ENCODE measurements at places on chromosomes 5 and 9. TPM values are rescaled to one million over a fixed set of nuclear protein-coding genes. Genes with fewer than 3 reads are reported as not detected.
A peak's percentile ranks its signal among the peaks of the same experiment; 100 is the strongest.

DNA sequence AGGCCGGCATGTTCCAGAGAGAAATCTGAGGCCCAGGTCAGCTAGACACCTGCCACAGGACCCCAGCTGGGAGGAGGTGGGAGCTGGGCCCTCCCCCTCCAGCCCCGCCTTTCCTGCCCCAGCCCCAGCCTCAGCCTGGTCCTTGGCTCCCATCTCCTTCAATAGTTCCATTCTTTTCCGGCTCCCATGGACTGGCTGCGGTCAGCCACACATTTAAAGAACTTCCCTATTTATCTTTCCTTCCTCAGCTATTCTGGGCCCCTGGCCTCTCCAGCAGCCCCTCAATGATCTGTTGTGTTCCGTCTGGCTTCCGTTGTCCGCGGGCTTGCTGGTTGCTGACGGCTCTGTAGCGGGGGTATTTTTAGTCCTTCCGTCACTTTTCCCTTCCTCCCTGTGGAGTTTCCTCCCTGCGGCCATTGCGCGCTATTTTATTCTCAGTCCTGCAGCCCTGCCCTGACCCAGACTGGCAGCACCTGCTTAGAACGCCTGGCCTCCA is 73.8 kb downstream of the AMBP start:
- DNase-seq: peak; percentile 77

DNA sequence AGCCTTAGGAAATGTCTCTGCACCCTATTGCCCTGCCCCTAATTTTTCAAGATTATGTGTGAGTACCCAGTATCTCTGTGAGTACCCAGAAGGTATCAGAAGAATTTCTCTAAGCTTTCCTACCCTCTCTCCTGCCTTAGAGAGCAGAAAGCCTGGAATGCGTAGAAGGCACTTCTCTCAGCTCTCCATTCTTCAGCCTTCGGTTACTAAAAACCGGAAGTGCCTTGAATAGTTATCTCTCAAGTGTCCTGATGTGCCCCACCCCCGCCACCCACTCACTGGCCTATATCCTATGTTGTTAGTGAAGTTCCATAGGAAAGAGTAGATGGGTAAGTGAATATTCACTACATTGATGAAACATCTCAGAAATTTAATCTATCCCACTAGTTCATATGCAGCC is 210.7 kb upstream of the CDH10 start:
- no peak for DNase-seq

DNA sequence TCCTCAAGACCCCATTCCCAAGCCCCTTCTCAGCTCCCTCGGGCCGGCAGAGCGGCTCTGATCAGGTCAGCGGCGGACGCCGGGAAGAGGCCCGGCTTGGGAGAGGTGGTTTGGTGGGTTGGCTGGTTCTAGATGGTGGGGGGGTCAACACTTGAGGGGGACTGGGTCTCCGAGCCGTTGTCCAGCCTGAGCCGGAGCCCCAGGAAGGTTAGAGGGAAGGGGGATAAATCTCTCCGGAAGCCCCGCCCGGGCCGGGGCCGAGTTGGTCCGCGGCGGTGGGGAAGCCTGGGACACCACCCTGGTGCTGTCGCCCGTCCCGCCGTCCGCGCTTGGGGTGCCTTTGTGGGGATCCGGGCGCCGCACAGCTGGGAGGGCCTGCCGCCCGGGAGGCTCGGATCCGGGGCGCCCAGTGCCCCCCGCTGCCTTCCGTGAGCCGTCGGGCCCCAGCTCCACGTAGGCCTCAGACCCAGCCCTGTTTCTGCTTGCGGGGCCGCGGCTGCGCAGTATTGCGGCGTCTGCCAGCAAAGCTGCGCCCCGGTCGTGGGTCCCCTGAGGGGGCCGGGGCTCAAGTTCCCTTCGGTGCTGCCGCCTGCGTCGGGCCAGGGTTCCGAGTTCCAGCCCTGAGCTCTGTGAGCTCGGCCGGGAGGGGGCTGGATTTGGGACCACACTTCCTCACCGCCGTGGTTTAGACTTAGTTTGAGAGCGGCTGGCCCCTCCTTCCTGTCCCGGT is 542 bp upstream of the TRIM52 start:
- peak; percentile 86 for DNase-seq

GRCh38 chr5:119341452-119342349 is 14.1 kb upstream of the TNFAIP8 start:
- no peak for DNase-seq

DNA sequence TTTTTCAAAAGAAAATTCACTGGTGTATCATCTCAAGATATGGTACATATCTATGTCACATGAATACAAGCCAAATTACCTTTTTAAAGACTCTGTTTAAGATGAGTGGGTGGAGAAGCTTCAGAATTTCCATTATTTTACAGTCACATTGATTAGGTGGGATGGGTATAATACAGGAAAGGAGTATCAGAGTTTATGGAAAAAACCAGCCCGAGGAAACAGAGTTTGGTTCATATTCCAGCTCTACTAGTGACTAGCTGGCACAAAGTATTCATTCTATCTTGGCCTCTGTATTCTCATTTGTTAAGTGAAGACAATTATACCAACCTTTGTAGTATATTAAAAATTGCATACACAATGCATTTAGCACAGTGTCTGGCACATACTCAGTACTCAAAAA is 46.5 kb upstream of the CDK5RAP2 start:
- no peak for DNase-seq

GRCh38 chr5:10913841-10914240 is 152.8 kb upstream of the DAP start:
- DNase-seq: no peak

DNA sequence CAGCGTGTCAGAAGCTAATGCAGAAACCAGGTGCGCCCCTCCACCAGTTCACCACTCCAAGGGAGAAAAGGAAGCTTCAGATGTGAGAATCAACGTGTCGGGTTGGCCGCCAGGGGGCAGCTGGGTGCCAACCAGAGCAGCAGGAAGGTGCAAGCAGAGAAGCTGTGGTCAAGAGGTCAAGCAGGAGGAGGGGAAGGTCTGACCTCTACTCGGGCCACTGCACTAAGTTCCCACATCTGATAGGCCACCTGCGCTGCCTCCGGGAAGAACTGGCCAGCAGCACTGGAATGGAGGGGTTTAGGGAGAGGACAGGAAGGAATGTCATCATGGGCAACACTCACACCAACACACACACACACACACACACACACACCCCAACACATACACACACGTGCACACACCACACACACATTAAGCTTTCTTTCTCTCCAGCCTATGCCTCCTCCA is 31.4 kb downstream of the ANXA6 start:
- DNase-seq: peak; percentile 86

GRCh38 chr5:109399092-109399759 is 10.5 kb downstream of the PJA2 start:
- no peak for DNase-seq

DNA sequence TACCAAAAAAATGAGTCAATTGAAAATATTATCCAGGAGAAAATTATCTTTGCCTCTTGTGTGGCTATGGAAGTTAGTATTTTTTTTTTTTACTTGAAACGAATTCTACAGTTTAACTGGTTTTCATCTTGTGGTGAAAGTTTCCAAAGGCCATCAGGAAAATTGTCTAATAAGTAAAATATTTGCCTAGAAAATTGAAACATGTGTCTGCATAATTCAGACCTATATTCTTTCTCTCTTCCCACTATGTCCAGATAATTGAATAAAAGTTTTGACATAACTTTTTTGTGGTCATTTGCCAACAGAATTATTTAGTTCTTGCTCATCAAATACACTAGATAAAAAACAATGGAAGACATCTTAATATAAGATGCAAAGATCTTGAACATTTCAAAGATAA is 321.5 kb upstream of the RPS23 start:
- DNase-seq: no peak

GRCh38 chr5:180670586-180671359 is 21.4 kb upstream of the FLT4 start:
- DNase-seq: no peak

NPR3 gene
- total RNA-seq: 5.0 TPM

IL31RA gene
- 0.36 TPM for total RNA-seq

Data from sigmoid colon (tissue), 7 donors.